ENCODE measurements at places on chromosomes 2 and 18.
A peak's percentile ranks its signal among the peaks of the same experiment; 100 is the strongest.

- DNase-seq = no peak
These were observed 5.0 kb downstream of the CHST10 start for GRCh38 chr2:100412466-100412865.

DNA sequence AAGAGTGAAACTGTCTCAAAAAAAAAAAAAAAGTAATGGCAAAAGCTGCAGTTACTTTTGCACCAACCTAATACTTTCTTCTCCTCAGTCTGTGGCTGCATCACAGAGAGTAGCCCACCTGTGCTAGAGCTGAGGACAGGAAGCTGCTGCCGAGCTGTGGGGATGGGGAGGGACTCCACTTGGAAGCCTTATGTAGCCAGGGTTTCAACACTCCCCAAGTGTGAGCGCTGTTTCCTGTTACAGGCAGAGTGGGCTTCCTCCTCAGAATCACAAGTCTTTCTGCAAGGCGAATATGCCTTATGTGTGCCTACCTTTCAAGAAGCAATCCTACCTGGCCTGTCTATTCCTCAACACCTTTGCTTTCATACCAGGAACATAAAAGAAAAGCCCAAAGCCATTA lies 36.3 kb upstream of the CYP27C1 start:
- DNase-seq = no peak

GRCh38 chr2:230794497-230794896 lies 70.2 kb upstream of the ITM2C start:
- peak; percentile 32 for DNase-seq

GRCh38 chr2:133506996-133507395 lies 61.3 kb downstream of the NCKAP5 start:
- no peak for DNase-seq

DNA sequence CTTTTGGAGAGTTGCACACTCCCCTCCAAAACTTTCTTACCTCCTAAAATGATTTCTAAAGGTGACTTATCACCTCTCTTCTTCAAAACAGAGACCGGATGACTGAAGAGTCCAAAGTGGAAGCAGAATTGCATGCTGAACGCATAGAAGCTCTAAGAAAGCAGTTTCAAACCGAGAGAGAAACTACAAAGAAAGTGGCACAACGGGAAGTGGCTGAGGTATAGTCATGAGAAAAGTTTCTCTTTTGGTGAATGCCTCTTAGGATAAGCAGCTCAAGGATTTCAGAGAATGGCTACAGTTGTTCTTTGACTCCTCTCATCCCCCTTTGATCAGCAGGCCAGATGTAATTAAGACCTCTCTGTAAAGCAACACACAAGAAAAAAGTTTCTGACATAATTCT lies 73.6 kb downstream of the GTF3C3 start:
- no peak for DNase-seq

- no peak for DNase-seq
These were observed 201.2 kb downstream of the CDCA7 start for GRCh38 chr2:173555833-173556232.

- DNase-seq = no peak
These were observed 116.3 kb upstream of the KLHL29 start for GRCh38 chr2:23268467-23269263.

DNA sequence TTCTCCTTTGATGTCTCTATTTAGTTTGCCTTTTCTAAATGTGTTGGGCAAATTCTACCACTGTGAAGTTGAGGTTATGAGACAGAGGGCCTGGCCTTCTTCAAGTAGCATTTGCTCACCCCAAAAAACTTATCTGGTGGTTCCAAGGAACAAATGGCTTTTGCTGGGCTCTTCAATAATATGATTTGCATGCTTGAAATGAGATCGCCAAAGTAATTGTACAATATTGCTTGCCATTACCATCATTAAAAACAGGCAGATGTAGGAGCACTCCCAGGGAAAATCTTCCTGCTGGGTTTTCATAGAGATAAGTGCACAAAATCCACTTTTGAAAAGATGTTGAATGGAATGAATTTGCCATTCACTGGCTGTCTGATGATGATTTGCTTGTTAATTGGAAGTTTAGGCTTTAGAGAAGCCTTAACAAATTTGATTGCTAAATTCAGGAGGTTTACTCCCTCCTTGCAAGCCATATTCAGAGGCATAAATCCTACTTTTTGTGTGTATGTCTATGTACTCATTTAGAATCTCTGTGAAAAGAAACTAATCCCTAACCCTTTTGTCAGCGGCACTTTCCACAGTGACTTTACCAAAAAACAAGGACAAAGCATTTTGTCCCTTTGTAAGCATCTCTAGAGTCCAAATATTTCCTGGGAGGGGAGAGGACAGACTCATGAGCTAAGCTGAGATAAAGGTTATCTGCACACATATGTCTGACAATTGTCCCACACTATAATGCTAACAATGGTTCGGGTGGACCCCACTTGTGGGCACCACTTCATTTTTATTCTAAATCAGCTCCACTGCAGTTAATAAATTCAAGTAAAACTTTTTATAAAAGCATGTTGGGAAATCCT lies 240.8 kb upstream of the PIK3C3 start:
- no peak for DNase-seq

DNA sequence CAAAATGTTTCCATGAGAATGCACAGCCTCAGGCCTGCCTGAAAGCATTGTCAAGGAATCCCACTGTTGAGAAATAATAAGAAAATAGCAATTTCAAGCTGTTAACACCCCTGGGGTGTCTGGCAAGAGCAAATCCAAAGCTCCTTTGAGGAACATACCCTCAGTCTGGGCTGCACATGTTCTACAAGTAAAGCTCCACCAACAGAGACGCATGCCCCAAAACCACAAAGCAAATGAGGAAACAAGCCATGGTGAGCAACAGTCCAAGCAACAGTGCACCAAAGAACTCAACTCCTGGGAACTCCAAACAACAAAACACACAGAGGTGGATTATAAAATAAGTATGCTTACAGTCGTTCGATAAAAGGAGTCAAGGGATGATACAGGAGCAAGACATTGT lies 40.3 kb downstream of the CYP27C1 start:
- DNase-seq = no peak

- DNase-seq = no peak
These were observed 33.4 kb downstream of the CDK15 start for GRCh38 chr2:201839727-201840126.

DNA sequence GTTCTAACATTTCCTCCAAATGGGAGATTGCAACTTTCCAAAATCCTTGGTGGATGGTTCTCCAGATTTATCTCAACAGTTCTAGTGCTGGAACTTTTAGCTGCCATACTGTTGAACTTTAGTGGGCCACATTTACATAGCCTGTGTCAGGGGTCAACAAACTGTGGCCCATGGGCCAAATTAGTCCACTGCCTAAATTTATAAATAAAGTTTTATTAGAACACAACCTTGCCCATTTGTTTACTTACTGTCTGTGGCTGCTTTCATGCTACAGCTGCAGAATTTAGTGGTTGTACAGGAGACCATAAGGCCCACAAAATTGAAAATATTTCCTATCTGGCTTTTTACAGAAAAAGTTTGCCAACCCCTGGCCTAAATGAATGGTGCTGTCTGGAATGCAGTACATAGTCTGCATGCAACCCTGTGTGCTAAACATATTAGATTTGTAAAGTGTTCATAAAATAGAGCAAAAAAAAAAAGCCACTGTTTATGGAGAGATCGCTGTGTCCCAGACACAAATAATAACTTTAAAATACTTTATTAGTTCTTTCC lies 30.3 kb downstream of the MGAT5 start:
- DNase-seq = no peak

GRCh38 chr18:74972354-74972753 lies 236.6 kb downstream of the PTGR3 start:
- DNase-seq = no peak

DNA sequence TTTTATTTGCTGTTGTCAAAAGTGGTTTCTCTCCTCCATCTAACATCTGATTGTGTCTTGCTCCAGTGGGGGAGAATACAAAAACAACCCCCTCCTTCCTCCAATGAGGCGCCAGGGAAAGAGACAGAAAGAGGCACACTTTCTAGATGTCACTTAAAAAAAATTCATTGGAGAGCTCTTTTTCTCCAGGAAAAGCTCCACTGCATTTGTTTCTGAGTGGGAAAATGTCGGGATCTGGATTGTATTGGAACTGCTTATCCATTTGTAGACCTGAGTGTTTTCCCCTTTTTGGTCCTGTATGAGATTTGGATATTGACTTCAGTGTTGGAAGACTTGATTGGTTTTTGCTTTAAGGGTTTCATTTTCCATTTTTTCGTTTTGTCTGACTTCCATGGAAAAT lies 995 bp downstream of the MBD5 start:
- DNase-seq = no peak

DNA sequence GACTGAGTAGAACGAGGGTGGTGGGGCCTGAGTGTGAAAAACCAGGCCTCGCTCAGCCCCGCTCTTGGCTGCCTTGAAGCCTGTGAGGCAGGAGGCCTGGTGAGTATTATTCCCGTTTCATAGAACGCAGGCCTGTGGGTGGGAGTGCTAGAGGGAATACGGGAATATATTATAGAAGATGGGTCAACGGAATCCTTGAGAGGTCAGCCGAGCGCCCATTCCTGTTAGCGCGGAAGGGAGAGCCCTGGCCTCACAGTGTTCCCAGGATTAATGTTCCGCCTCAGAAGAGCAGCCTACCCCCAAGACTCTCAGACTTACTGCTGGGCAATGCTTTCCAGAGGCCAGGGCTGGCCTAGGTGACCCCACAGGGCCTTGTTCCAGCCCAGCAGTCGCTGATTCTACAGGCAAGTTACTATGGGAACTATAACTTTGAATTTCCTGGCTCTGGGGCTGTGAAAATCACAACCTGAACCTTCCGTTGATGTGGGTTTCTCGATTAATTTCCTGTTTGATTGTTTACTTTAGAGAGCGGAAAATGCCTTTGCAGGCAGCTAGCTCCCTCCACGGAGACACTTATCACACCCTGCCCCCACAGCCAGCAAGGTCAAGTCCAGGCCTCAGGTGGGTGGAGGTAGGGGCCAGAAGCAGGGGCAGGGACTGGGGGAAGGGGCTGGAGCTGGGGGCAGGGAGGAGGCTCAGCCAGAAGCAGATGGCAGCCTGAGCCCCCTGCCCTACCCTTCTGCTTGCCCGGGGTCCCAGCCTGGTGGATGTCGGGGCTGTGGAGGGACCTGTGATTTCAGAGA lies 108.3 kb downstream of the SMAD7 start:
- DNase-seq = peak; percentile 32

- no peak for DNase-seq
These were observed 80.4 kb downstream of the MTA3 start for GRCh38 chr2:42648796-42649195.

DNA sequence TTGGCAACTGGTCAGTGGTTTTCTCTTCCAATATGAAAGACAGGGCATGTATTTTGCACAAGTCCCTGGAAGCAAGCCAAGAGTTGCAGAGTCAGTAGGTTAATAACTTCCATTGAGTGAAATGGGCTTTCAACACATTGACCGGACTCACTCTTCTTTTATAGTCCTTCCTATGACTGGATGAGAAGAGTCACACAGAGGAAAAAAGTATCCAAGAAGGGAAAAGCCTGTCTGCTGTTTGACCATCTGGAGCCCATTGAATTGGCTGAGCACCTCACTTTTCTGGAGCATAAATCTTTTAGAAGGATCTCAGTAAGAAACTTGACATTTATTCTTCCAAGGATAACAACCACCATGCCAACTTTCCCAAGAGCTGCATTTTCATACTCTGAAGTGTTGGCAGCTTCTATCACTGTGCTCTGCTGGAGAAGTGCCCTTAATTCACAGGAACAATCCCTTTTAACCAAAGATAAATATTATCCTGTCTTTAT lies 45.4 kb downstream of the RASGRP3 start:
- no peak for DNase-seq

- DNase-seq = no peak
These were observed 51.2 kb downstream of the SPIRE1 start for GRCh38 chr18:12606592-12607315.

DNA sequence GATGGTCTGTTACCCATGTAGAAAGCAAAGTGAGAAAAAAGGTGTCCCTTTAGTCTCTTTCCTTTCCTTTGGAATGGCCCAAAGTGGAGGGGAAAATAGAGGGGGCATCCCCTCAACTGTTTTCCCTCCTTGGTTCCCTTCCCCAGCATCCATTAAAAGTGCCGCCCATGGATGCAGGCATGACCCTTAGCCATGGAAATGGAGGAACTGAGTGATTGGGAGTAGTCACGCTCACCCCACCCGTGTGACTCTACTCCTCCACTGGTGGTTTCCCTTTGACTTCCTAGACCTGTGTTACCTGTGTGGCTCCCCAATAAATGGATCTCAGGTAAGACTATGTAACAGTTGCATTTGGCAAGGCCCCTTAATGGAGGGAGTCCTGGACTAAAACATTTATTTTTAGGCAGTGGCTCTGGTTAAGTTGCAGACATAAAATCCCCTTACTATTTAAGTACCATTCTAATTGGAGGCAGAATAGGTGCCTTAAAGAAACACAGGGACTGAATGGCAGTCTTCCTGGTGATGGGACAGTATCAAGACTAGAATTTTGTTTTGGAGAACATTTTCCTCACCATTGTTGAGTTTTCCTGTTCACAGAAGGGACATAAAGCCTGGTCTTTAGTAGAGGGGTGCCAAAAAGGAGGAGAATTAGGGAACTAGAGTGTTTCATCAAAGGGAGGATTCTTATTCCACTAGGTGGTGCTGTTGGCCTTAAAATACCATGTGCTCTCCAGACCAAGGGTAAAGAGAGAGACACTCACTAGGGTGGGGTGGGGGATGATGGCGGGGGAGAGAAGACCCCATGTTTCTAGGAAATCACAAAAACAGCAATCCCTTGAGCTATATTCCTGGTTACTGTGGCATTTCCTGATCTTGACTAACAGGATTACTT lies 25.7 kb upstream of the PLA2R1 start:
- DNase-seq = no peak

DNA sequence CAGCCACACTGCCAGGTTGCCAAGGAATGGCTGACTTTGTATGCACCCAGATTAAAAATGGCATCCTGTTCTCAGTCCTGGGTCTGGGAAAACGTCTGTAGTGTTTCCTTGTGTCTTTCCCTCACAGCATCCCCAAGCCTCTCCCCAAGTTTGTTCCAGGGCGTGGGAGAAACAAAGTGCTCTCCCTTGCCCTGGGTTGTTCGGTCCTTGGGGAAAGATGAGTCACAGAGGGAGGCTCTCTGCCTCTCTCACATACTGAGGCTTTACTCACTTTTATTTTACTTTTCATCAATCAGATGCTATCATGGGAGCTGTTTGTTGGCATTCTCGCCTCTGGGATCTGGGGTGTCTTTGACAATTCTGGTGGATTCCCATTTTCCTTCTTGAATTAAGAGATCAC lies 492.3 kb downstream of the XIRP2 start:
- no peak for DNase-seq

GRCh38 chr2:211133766-211134165 lies 577.4 kb downstream of the CPS1 start:
- DNase-seq = no peak

- DNase-seq = no peak
These were observed 7.8 kb upstream of the IL1R2 start for GRCh38 chr2:101983928-101984327.

- no peak for DNase-seq
These were observed 466.3 kb downstream of the SATB2 start for GRCh38 chr2:198991431-198991830.

- no peak for DNase-seq
These were observed 87.3 kb downstream of the ACAA2 start for GRCh38 chr18:49725809-49726674.
